ENCODE measurements at places on chromosomes 11 and 22. TPM values are rescaled to one million over a fixed set of nuclear protein-coding genes. Genes with fewer than 3 reads are reported as not detected.
A peak's percentile ranks its signal among the peaks of the same experiment; 100 is the strongest.

GRCh38 chr11:48036011-48036410 lies 55.7 kb downstream of the PTPRJ start:
- no peak for DNase-seq
- H3K4me1 ChIP-seq = peaks cover 18% of the 10 kb centered on the region
- no peaks in the 10 kb centered on the region for H3K36me3 ChIP-seq
- no peaks in the 10 kb centered on the region for H3K27me3 ChIP-seq
- no peak overlapping the region for H3K27ac ChIP-seq

Gene SEC14L2
- 10.7 TPM for total RNA-seq

Gene CDON
- total RNA-seq = 2.1 TPM

DNA sequence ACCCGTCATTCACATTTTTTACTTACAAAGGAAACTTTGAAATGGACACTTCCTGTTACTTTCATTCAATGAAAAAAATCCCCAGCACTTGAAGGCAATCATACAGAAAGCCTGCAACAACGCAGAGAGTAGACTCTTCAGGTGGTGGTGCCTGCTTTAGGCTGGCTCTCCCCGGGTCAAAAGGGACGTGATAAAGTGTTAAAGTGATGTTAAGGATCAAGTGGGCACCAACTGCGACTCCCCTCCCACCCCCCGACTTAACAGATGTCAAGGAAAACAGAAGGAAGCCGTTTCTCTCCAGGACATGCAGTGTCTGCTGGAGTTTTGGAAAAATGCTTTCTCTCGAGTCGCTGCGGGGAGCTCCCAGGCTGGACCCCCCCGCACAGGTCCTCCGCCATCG lies 414 bp upstream of the PNPLA3 start:
- H3K4me3 ChIP-seq = peak overlapping the region; percentile 57
- H3K4me1 ChIP-seq = peaks cover 3% of the 10 kb centered on the region
- no peaks in the 10 kb centered on the region for H3K36me3 ChIP-seq
- H3K27ac ChIP-seq = no peak overlapping the region
- DNase-seq = peak; percentile 4

Gene MN1
- 0.24 TPM for total RNA-seq

- H3K4me3 ChIP-seq = no peak within 1 kb of the TSS
- H3K4me1 ChIP-seq = peaks cover 4% of the 10 kb centered on the region
- peak; percentile 55 for DNase-seq
- H3K27me3 ChIP-seq = no peaks in the 10 kb centered on the region
- H3K36me3 ChIP-seq = no peaks in the 10 kb centered on the region
These were observed at the start of gene PRAME for GRCh38 chr22:22558972-22559603. TSS of gene PRAME (minus strand) at chr22:22559265. CDS start at chr22:22556832, 2,433 bp downstream.

DNA sequence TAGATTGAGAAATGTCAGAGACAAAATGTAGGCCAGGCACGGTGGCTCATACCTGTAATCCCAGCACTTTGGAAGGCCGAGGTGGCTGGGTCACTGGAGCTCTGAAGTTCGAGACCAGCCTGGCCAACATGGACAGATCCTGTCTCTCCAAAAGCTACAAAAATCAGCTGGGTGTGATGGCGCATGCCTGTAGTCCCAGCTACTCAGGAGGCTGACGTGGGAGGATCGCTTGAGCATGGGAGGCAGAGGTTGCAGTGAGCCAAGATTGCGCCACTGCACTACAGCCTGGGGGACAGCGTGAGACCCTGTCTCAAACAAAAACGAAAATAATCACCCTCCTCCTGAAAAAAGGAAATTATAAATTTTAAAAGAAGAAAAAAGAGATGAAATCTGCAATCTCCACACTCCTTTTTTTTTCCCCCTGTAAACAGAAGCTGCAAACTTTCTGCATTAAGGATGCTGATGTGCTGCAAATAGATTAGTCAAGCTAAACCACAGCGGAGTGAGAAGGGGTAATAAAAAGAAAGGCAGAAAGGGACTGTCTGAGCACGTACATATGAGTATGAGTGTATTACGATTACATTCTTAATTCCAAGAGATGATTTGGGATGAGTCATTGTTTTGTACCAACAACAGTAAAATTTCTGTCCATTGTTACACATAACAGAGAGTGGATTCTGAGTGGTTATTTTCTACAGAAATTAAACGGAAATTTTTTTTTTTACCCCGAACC lies 87.3 kb downstream of the SIK3 start:
- no peaks in the 10 kb centered on the region for H3K27me3 ChIP-seq
- no peaks in the 10 kb centered on the region for H3K36me3 ChIP-seq
- H3K27ac ChIP-seq = no peak overlapping the region
- H3K4me3 ChIP-seq = no peak overlapping the region
- H3K4me1 ChIP-seq = no peaks in the 10 kb centered on the region

DNA sequence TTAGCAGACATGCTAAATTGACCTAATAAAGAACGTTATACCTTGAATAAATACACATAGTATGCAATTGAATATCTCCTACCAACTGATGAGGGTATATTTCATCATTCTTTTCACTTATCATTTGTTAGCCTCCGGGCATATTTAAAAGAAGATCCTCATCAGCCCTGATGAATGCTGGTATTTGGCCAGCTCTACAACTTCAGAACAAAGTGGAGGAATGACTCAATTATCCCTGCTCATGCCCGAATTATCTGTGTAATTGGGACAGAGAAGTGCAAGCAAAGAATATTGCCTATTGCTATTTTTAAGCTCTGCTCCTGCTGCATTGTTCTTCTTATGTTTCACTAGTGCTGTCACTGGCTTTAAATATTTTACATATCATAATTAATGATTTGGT lies 622.1 kb downstream of the METTL15 start:
- H3K4me1 ChIP-seq = no peaks in the 10 kb centered on the region
- H3K4me3 ChIP-seq = no peak overlapping the region
- no peaks in the 10 kb centered on the region for H3K36me3 ChIP-seq
- no peak for DNase-seq

DNA sequence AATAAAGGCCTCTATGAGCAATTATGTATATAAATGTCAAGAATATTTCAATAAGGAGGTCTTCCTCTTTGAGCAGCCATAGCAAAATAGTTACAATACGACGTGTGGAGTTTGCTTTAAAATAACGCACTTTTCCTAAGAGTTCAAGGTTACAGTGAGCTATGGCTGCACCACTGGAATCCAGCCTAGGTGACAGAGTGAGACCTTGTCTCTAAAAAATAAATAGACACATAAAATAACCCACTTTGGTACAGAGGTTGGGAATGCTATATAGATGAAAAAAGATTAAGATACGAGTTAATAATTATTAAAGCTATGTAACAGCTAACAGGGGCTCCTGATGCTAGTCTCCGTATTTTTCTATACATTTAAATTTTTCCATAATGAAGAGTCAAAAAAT lies 12.6 kb downstream of the RAB6A start:
- no peak overlapping the region for H3K27ac ChIP-seq
- peaks cover 6% of the 10 kb centered on the region for H3K4me1 ChIP-seq
- H3K4me3 ChIP-seq = no peak overlapping the region
- H3K27me3 ChIP-seq = no peaks in the 10 kb centered on the region
- no peaks in the 10 kb centered on the region for H3K36me3 ChIP-seq
- no peak for DNase-seq

- H3K27me3 ChIP-seq = no peaks in the 10 kb centered on the region
- H3K4me3 ChIP-seq = peak overlapping the region; percentile 32
- peaks cover 53% of the 10 kb centered on the region for H3K36me3 ChIP-seq
These were observed 59.0 kb downstream of the MYH9 start for GRCh38 chr22:36328635-36329253.

- no peaks in the 10 kb centered on the region for H3K36me3 ChIP-seq
- H3K4me3 ChIP-seq = no peak overlapping the region
- DNase-seq = no peak
These were observed 275.8 kb upstream of the SESN3 start for GRCh38 chr11:95506777-95507176.

DNA sequence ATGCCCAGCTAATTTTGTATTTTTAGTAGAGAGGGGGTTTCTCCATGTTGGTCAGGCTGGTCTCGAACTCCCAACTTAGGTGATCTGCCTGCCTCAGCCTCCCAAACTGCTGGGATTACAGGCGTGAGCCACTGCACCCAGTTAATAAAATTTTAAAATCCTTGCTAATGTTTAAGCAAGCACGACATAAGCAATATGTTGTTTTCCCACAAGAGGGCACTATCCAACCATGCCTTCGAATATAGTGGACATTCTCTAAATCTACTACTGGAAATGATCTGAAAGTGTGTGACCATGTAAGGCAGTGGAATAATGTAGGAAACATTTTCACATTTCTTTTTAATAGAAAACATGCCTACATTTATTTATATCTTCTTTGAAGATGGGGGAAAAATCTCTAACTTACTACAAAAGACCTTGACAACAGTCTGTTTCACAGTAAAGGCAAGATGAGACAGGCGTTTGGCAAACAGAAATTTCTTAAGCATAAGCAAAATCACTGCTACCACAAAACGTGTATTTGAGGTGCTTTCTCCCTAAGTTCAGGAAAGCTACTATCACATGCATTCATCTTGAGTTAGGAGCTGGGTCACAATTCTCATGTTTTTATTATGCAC lies 38.2 kb downstream of the PITPNB start:
- no peak overlapping the region for H3K4me3 ChIP-seq
- H3K4me1 ChIP-seq = no peaks in the 10 kb centered on the region
- H3K27ac ChIP-seq = no peak overlapping the region
- no peaks in the 10 kb centered on the region for H3K27me3 ChIP-seq

DNA sequence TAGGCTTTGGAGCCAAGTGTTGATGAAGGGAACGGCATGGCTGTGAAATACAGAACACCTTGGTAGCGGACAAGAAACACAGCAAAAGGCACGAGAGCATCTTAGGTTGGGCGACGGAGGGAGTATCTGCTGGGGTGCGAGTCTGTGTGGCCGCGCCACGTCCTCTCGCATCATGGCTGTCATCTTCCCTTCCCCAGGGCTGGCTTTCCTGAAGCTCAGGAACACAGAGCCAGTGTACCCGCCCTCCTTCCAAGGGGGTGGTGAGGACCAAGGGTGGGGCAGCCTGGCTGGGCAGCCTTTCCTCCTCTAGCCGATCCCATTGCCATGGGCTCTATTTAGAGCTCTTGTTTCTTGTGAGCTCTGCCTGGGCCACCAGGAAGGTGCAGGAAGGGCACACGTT lies 154.4 kb downstream of the FEZ1 start:
- no peaks in the 10 kb centered on the region for H3K36me3 ChIP-seq
- no peaks in the 10 kb centered on the region for H3K27me3 ChIP-seq
- H3K27ac ChIP-seq = no peak overlapping the region
- H3K4me3 ChIP-seq = no peak overlapping the region

- H3K27ac ChIP-seq = no peak overlapping the region
- no peak overlapping the region for H3K4me3 ChIP-seq
- no peaks in the 10 kb centered on the region for H3K36me3 ChIP-seq
- DNase-seq = no peak
- H3K4me1 ChIP-seq = peaks cover 39% of the 10 kb centered on the region
These were observed 31.8 kb downstream of the TXN2 start for GRCh38 chr22:36449596-36450175.

Gene POU2F3
- total RNA-seq = not detected

Measured in naive thymus-derived CD4-positive, alpha-beta T cell (primary cell).